ENCODE measurements at places on chromosomes 5 and 9.
A peak's percentile ranks its signal among the peaks of the same experiment; 100 is the strongest.

GRCh38 chr5:94689908-94690307 lies 71.4 kb downstream of the SLF1 start:
- no peak for DNase-seq

- no peak for DNase-seq
These were observed 152.1 kb downstream of the FSTL4 start for GRCh38 chr5:133460172-133460758.

GRCh38 chr5:76165711-76166374 lies 82.7 kb downstream of the SV2C start:
- no peak for DNase-seq

DNA sequence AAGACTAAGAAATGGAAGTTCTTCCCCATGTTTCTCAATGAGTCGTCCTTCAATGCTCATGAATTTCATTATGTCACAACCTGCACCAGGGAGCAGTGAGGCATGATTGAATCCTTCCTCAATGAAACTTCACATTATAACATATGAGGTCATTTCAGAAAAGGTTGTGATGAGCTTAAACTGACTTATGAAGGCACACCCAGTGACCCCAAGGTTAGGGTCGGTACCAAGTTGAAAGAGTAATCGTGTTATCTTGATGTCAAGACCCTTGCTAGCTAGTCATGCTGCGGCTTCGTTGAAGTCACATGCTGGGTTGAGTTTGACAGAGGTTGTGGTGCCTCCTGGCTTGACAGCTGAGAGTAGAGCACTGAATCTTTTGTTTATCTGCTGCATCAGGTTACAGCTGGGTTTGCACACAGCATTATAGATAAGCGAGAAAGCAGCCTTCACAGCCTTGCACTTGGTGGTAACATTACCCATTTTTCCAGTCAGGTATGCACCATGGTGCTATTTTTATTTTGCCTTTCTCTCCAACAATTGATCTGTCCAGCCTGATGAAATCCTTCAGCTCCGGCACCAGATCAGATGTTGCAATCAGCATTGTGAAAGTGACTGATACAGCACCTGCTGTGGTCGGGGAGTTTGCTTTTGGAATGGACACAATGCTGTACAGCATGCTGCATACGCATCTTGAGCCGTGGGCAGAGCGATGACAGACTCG lies 133.2 kb downstream of the ERCC6L2 start:
- no peak for DNase-seq

- DNase-seq: no peak
These were observed 76.2 kb upstream of the LRRTM2 start for GRCh38 chr5:138951091-138951985.

- no peak for DNase-seq
These were observed 72.7 kb upstream of the NFIL3 start for GRCh38 chr9:91496351-91496750.

GRCh38 chr9:114282104-114282485 lies 40.8 kb upstream of the ORM1 start:
- DNase-seq: no peak

- DNase-seq: no peak
These were observed 48.7 kb downstream of the TIMD4 start for GRCh38 chr5:156914371-156914737.

DNA sequence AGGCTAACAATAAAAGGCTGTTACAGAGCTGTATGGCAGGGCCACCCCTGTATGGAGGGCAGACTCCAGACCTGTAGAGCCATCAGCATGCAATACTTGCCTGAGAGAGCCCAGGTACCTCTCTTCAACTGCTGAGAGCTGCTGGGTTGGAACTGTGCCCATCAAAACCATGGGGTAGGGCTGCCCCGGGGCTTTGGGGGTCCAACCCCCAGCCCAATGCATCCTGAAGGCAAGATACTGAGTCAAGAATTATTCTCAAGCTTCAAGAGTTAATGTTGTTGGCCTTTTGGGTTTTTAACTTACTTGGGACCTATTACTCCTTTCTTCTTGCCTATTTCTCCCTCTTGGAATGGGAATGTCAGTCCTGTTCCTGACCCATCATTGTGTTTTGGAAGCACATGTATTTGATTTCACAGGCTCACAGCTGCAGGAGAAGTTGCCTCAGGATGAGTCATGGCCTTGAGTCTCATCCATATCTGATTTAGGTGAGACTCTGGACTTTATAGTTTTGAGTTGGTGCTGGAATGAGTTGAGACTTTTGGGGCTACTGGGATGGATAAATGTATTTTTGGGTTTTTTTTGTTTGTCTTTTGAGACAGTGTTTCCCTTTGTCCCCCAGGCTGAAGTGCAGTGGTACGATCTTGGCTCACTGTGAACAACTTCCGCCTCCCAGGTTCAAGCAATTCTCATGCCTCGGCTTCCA lies 21.0 kb upstream of the CDK7 start:
- DNase-seq: no peak

DNA sequence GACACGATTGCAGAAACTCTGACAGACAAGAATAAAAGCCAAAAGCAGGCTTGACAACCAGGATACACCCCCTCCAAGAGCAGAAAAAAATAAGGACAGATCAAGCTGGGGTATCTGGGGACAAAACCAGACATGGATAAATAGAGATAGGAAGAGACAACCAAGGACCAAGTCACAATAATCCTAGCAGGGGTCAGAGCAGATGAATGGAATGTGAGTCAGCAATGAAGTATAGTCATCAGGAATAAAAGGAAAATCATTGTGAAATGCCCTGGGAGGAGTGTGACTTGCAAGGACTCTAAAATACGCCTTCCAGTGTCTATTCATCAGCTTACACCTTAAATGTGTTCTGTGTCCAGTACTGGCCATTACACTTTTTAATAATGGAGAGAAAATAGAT lies 206.8 kb downstream of the CAAP1 start:
- DNase-seq: no peak

GRCh38 chr9:97768746-97769145 lies 71.6 kb upstream of the XPA start:
- DNase-seq: no peak

GRCh38 chr5:58012102-58012501 lies 447.8 kb downstream of the PLK2 start:
- no peak for DNase-seq

DNA sequence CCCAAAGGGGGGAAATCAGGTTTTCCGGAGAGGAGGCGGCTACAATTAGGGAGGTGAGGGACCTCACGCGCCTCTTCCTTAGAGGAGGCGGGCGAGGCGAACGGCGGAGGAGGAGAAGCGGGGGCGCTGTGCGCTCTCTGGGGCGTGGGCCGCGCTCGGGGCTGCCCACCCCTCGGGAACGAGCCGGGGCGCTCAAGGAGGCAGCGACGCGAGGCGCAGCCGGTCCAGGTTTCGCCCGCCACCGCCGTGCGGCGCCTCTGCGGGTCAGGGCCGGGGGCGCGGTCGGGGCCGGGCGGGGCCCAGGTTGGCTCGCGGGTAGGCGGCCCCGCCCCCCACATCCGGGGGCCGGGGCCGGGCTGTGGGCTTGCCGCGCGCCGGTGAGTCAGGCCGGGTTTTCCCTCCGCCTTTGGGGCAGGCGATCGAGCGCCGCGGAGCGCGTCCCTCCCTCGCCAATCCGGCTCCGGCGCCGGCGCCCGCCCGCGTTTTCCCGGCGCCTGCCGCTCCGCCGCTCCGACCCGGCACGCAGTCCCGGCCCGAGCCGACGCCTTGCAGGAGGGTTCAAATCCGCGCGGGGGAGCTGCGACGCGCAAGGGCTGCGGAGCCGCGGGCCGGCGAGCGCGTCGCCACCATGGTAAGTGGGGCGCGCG lies at the start of gene N4BP3:
N4BP3 (plus strand) TSS at position 392 of the 647 bp plus-strand sequence. CDS start 6,052 bp downstream, outside the sequence.
- peak; percentile 52 for DNase-seq

DNA sequence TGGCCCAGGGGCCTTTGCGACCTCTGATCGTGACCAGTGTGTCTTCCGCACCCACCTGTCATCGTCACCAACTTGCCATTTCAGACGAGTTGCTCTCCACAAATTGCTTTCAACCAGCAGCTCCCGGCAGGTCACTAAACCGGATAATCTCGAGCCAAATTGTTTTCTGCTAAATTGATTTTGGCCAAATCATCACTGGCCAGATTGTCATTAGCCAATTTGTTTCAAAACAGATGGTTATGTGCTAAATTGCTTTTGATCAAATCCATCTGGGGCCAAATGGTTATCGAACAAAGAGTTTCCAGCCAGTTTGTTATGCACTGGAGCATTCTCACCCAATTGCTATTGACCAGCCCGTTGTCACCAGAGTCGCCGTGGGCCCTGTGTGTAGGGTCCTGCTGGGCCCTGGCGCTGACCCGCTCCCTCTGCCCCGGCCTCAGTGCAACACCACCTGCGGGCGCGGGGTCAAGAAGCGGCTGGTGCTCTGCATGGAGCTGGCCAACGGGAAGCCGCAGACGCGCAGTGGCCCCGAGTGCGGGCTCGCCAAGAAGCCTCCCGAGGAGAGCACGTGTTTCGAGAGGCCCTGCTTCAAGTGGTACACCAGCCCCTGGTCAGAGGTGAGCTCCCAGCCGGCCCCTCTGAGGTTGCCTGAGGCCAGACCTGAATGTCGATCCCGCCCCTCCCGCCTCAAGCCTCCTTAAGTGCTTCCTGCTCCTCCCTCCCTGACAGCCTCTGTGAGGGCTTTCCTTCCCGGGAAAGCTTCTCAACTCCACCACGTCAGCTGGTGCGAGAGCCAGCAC lies 35.6 kb downstream of the ADAMTSL2 start:
- DNase-seq: no peak

GRCh38 chr5:131400585-131400984 lies 136.7 kb downstream of the CDC42SE2 start:
- no peak for DNase-seq

- DNase-seq: no peak
These were observed 38.3 kb upstream of the ZFYVE16 start for GRCh38 chr5:80369521-80369920.

GRCh38 chr5:152864447-152864846 lies 459.4 kb upstream of the NMUR2 start:
- DNase-seq: no peak

DNA sequence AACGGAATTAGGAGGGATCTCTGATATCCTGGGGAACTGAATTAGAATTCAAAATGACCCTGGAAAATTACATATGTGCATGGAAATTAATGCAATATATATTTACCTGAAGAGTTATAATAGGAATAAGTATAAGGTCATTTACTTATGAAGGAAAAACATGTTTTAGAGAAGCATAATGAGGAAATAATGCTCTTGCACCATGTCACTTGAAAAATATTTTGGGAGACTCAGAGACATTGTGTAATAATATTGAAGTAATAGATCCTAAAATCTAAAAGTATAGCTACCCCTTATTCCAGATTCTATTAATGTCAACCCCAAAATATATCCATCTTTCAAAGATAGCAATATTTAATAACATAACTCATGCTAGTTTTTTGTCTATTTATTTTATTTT lies 28.4 kb downstream of the SPZ1 start:
- DNase-seq: no peak

DNA sequence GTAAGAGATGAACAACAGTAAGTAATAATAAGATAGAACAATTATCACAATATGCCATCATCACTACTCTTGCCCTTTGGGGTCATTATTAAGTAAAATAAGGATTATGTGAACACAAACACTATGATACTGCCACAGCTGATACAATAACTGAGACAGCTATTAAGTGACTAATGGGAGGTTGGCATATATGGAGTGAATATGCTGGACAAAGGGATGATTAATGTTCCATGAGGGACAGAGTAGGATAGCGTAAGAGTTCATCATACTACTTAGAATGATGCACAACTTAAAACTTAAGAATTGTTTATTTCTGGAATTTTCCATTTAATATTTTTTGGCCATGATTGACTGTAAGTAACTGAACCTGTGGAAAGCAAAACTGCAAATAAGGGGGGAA lies 16.6 kb downstream of the POU5F2 start:
- DNase-seq: no peak

- DNase-seq: no peak
These were observed 249.8 kb upstream of the PRDM9 start for GRCh38 chr5:23257656-23258055.

- DNase-seq: no peak
These were observed 100.0 kb downstream of the SEMA5A start for GRCh38 chr5:9445826-9446388.

DNA sequence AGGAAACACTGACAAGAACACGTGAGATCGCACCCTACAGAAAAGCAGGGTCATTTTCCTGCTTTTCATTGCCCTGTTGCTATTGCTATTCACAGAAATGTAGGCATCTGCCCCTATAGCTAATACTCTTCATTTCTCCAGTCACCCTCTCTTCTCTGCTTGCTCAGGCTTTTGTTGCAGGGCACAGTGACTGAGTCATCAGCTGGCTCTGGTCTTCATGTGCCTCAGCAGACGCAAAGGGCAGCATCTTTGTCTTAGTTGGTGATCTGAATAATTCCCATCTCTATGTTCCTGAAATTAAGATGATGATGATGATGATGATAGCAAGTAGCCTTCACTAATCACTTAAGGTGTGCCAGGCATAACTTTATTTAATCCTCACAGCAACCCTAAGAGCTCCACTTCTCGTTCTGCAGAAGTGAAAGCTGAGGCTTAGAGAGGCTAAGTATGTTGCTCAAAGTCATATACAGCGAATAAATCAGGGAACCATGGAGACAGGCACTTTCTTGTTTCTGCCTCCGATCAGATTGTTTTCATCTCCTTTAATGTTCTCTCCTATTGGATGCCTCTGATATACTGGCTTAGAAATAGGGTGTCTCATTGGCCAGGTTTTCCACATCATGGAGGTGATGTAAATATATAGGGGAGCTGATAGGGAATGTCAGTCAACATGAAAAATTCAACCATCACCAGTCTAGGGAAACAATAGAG lies 133.0 kb upstream of the STK32A start:
- no peak for DNase-seq

DNA sequence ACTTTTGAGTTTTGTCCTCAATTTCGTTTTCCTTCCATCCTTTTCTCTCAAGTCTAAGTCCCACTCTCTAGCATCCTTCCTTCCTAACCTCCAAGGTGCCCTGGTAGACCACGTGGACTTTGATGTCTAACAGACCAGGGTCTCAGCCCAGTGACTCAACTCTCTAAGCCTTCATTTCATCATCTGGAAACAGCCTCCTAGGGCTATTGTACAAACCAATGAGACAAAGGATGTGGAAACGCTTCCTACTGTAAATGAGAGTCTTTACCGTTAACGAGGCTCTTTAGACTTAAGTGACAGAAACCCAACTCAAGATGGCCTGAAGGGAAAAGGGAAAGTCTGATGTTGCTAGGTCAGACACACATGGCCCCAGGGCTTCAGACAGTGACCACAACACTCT lies 49.2 kb upstream of the CPLX2 start:
- no peak for DNase-seq

DNA sequence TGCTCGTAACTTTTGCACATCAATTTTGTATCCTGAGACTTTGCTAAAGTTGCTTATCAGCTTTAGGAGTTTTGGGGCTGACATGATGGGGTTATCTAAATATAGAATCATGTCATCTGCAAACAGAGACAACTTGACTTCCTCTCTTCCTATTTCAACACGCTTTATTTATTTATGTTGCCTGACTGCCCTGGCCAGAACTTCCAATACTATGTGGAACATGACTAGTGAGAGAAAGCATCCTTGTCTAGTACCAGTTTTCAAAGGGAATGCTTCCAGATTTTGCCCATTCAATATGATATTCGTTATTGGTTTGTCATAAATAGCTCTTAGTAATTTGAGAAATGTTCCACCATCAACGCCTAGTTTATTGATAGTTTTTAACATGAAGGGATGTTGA lies 65.4 kb upstream of the CDH12 start:
- DNase-seq: no peak

Data from T-helper 2 cell (primary cell).